ENCODE measurements at places on chromosomes 3 and 15.

- no peak for DNase-seq
Measured at GRCh38 chr3:94654096-94654495, 591.2 kb downstream of the NSUN3 start.

GRCh38 chr15:25713736-25714537 lies 149.2 kb downstream of the ATP10A start:
- no peak for DNase-seq

- no peak for DNase-seq
Measured at GRCh38 chr3:149830902-149831301, 17.9 kb downstream of the RNF13 start.

GRCh38 chr3:30040126-30040525 lies 566.3 kb upstream of the TGFBR2 start:
- no peak for DNase-seq

- no peak for DNase-seq
Measured at GRCh38 chr15:88864861-88865497, 30.4 kb downstream of the HAPLN3 start.

GRCh38 chr3:123740391-123740822 lies 143.7 kb downstream of the MYLK start:
- DNase-seq = no peak

DNA sequence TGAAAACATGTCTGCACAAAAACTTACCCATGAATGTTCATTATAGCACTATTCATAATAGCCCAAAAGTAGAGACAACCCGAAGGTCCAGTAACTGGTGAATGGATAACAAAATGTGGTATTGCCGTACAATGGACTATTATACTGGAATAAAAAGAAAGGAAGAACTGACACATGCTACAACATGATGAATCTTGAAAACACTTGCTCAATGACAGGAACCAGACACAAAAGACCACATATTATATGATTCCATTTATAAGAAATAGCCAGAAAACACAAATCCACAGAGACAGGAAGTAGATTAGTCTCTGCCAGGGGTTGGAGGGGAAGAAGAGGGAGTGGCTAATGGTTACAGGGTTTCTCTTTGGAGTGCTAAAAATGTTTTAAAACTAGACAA lies 18.3 kb downstream of the SHC4 start:
- DNase-seq = no peak

DNA sequence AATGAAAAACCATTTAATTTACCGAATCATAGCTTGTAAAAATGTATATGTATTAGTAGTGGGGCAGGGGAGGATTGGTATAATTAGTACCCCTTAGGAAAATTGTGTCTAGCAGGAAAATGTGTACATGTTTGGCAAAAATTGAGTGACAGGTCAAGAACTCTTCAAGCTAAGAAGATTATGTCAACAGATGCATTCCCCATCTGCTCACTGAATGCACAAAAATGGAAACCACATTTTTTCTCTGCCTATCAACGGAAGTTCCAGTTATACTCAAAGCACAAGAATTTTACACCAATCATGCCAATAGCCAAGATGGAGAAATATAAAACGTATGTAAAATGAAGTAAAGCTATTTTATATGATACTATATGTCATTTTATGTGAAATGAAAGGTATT lies 377.8 kb downstream of the KCNH8 start:
- DNase-seq = no peak

DNA sequence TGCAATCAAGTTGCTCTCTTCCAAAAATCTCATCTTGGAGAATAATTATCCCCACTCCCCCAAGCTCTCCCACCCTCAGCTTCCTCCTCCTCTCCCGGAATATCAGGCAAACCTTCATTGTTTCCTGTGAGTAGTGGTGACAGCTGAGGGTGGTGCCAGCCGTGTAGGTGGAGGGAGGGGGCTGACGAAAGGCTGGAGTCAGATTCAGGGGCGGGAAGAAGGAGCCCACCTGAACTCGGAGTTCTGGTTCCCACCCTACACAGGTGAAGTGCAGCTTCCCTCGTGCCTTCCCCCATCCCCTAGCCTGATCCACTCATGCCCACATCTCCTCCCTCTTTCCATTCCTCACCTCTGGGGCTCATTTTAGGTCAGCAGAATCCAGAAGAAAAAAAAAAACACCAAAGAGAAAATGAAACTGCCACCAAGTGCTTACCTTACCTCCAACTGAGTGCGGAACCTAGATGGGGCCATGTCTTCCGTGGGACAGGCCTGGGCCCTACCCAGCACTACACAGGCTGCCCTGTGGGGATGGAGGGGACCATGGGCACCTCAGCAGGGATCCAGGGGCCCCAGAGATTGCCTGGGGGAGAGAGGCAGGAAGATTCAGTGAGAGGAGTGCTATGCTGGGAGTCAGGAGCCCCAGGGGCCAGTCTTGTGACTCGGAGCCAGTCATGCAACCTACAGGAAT lies 81.3 kb downstream of the ADCY5 start:
- no peak for DNase-seq

DNA sequence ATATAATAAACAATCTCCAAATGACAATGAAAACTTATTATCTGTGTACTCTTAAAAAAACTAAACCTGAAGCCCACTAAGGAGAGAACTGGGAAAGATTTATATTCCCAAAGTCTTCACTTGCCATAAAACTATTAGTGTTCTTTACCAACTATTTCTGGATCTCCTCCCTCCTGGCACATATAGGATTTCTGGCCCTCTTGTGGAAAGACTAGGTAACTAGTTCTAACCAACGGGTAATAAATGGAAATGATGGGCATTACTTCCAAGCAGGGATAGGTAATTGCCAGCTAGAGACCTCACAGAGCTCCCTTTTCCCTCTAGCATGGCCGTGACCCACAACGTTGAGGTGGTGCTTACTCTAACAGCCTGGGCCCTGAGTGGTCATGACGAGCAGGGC lies 110.1 kb downstream of the DNAH12 start:
- no peak for DNase-seq

DNA sequence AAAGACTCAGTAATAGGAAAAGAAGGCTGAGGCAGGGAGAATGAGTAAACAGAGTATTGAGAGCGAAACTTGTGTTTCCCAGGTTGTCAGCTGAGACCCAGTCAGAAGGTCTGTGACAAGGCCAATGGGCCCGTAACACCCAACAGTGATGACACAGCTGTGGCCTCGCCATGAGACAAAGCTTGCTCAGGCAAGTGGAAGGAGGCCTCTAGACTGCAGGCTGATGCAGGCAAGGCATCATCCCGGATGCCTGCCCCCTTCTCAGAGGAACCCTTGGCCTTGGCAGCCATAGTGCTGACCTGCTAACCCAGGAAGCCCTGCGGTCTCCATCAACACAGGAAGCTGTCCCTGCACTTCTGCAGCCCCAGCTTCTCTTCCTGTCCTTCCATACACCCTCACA lies 15.4 kb downstream of the RAB6B start:
- no peak for DNase-seq

Measured in stimulated activated CD8-positive, alpha-beta memory T cell treated with anti-CD3 and anti-CD28 coated beads, Interleukin-4, amount 100 ng/mL, for 1 hour (primary cell).